ENCODE measurements at places on chromosomes 13 and 19.

- DNase-seq = no peak
These were observed 144.1 kb downstream of the PAN3 start for GRCh38 chr13:28282451-28282850.

DNA sequence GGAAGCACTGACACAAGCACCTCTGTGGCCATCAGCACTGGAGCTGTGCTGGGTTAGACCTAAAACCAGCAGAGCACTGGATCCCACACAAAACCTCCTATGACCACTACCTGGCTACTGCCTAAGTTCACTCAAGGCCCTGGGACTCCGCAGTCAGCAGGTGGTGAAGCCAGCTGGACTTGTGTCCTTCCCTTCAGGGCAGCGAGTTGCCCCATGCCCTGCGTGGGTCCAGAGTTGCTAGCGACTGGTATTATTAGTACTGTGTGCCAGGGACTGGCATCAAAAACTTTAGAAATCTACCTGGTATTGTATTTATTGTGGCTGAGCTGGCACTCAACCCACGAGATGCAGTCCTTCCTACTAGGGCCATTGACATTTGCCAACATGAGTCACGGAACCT lies 6.0 kb downstream of the OR10H4 start:
- no peak for DNase-seq

DNA sequence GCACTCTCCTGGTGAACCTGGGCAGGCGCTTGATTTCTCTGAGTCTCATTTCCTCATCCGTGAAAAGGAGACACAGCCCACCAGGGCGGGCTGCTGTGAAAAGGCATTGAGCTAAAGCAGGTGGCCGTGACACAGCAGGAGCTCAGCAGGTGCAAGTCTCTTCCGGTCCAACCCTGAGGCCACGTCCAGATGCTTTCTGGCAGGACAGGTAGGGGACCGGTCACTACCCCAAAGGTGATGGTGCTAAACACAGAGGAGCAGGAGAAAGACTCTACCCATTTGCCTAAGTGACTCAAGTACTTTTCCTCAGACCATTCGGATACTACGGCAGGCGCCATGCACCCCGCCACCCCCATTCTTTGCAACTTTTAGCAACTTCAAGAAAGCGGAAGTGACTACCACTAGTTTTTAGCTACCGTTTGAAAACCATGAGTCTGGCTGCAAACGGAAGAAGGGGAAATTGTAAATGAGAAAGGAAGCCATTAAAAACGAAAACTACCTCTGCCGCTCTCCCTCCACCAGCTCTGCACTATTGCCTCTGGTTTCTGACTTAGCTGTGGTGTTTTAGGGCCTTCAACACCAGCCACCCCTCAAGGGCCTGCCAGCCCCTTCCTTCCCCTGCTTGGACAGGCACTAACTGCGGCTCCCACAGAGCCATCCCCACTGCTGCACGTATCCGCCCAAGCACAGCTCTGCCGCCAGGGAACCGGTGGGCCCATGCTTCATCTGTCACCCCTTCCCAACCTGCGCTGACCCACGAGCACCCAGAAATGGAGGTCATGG lies 4.8 kb downstream of the PPP6R1 start:
- no peak for DNase-seq

- DNase-seq = no peak
These were observed 56.3 kb upstream of the GPR12 start for GRCh38 chr13:26816881-26817280.

DNA sequence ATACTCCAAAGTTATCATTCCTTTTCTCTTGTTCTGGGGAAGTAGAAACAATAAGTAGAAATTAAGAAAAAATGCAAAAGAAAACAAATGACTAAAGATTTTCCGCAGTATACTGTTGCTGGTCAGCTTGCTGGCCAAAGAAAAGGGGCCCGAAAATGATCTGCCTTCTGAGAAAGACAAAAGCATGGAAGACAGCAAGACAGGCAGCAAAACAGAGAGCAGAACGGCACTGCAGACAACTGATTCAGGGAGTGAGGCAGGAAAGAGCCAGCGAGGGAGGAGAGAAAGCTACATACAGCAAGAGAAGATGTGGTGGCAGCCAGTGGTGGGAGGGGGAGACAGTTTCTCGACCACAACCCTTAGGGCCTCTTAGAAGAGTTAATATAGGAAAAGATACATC lies 5.3 kb upstream of the DOCK9 start:
- DNase-seq = no peak

GRCh38 chr13:98571955-98572662 lies 4.8 kb downstream of the STK24 start:
- DNase-seq = no peak

- DNase-seq = no peak
These were observed 72.9 kb upstream of the TSC22D1 start for GRCh38 chr13:44649104-44649428.

- DNase-seq = no peak
These were observed 1575.1 kb upstream of the SLC10A2 start for GRCh38 chr13:104641309-104641708.
